NCI-H2171 treated with DMSO at 0.1 percent for 48 hours (cell line): ENCODE measurements at places on chromosomes 3 and 15.
A peak's percentile ranks its signal among the peaks of the same experiment; 100 is the strongest.

GRCh38 chr3:36698314-36698713 is 66.0 kb downstream of the DCLK3 start:
- DNase-seq, result no peak

- DNase-seq, result peak; percentile 22
These were observed 1.3 kb downstream of the ADAM10 start for GRCh38 chr15:58748040-58748851.

DNA sequence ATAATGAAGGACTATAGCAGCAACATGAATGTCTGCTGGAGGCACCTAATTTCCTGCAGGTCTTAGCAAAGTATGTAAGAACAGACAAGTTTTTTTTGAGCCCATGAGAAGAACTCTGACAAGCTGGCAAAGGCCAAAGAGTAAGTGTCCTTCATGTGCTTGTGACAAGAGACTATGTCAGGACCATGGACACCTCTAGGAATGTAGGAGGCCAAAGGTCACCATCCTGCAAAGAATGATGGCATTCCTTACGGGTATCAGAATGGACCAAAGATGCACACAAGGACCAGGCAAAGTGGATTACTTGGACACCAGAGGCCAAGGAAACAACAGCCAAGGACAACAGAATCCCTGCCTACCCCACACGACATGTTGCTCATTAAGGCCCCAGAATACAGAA is 858.5 kb upstream of the CFAP20DC start:
- DNase-seq, result no peak

DNA sequence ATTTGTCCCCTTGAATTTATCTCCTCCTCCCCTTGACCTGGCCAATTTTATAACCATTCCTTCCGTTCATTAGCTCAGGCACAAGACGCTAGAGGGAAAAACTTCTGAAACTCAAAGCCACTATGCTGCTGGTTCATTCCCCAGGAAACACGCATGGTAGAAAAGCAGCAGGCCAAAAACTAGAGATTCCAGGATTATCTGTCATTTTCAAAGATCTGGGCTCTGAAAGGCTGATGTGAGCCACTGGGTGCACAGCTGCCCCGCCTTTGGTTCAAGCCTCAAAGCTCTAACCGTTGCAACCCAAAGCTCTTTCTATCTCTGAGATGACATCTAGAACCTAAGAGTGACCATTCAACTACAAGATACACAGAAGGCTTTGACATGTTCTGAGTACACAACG is 6.1 kb downstream of the ANP32A start:
- no peak for DNase-seq

DNA sequence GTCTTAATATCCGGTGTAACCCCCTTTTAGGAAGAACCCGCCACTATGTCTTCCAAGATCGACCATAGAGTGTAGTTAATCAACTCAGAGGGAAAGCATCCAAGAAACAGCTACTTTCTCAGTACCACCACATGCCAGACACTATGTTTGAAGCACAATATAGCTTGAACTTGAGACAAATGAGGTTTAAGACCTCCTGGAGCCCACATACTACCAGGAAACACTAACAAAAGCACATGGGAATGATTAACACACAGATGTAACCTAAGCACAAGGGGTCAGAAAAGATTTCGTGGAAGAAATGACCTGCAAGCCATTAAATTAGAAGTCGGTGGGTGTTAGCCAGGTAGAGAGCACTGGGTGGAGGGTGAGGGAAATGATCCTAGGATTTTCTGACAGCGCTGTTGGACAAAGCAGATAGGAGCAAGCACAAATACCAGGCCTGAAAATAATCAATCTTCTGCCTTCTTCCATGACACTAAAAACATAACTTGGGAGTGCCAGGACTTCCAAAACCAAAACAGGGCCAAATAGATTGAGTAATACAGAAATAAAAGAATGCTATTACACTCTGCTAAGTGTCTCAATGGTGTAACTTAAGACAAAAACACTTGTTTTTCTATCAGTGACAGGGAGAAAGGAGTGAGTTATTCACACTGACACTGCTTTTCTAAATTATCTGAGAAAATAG is 213.7 kb downstream of the FOXP1 start:
- DNase-seq, result no peak

DNA sequence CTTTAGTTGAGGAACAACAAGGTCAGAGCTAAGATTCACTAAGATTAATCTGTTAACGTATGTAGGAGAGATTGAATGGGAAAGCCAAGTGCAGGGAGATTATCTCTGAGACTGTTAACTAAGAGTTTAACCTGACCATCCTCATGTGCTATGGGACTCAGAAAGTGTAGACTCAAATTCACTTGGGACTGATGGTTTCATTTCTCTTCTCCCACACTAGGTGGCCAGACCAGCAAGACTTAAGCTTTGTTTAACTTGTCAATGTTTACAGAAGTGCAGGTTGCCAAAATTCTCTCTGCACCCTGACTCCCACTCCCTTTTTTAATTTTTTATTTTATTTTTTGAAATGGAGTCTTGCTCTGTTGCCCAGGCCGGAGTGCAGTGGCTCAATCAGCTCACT is 6.3 kb upstream of the HEXA start:
- no peak for DNase-seq

GRCh38 chr3:19392150-19392549 is 243.8 kb downstream of the KCNH8 start:
- no peak for DNase-seq

DNA sequence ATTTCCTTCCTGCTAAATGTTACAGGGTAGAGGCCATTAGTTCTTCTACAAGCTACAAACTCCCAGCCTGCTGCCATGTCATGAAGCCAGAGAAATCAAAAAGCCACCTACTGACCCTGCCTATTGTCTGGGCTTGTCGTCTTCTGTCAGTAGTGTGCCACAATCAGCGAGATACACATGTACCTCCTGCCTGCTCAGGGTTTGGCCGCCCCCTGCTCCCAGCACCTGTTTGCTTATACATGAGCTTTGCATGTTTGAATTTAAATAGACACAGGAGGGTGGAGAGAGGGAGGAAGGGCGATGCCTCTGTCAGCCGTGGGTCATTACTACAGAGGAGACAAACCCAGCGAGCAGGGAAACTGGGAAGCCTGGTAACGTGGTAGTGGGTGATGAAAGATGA is 106.1 kb downstream of the ROBO2 start:
- no peak for DNase-seq
